ENCODE measurements at places on chromosomes 1 and 21.

DNA sequence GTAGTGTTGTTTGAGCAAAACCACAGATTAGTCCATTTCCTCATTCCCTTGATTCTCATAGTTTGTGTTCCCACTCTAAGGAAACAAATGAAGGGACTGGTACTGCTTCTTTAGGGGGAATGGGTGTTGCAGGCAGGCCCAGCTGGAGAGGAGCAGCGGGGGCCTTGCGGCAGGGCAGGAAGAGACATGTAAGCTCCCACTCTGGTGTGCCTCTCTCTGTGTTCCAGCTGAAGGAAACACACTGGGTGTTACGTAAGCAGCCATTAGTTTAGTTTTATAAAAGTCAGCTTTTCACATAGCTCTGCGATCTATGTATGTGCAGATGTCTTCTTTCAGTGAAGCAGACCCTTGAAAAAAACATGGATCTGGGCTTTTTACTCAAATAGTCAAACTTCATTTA lies 99.5 kb downstream of the CACHD1 start:
- DNase-seq: no peak

DNA sequence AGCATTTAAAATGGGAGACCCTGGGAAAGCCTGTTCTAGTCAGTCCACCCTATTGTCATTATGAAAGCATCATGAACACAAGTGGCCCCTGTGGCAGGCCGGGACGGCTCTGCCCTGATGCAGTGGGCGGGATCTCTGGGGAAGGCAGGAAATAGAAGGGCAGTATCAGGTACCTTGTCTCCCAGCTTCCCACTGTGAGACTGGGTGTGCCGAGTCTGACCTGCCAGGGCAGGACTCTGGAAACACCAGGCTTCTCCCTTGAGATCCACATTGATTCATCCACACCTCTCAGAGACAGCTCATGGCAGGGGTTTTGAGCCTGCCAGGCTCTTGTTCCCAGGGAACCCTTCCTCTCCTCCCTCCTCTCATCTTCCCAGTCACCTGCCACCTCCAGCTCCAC lies 24.5 kb upstream of the GNPAT start:
- DNase-seq: no peak

GRCh38 chr1:9435854-9436640 lies 103.2 kb upstream of the SLC25A33 start:
- DNase-seq: no peak

- no peak for DNase-seq
Measured at GRCh38 chr1:62333441-62333840, 14.2 kb upstream of the KANK4 start.

GRCh38 chr1:64082459-64082858 lies 121.0 kb upstream of the UBE2U start:
- no peak for DNase-seq

DNA sequence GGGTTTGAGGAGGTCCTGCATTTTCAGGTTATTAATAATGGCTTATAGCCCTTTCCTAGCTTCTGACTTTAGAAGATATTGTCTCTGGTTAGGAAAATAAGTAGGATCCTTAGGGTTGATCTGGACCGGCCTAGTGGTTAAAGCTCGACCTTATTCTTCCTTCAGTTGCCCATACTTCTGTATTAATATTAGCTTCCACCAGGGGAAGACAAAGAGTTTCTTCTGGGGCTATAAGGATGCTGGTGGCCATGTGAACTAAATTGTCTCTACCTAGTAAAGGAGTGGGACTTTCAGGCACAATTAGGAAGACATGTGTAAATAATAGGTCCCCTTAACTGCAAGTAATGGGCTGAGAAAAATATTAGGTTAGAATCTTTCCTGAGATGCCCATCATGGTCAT lies 20.6 kb upstream of the FCGR2A start:
- DNase-seq: peak; percentile 78

- no peak for DNase-seq
Measured at GRCh38 chr1:152228831-152229230, 4.8 kb upstream of the HRNR start.

- DNase-seq: no peak
Measured at GRCh38 chr1:223341121-223341520, 22.9 kb downstream of the SUSD4 start.

- no peak for DNase-seq
Measured at GRCh38 chr1:117177376-117177775, 33.4 kb downstream of the VTCN1 start.

DNA sequence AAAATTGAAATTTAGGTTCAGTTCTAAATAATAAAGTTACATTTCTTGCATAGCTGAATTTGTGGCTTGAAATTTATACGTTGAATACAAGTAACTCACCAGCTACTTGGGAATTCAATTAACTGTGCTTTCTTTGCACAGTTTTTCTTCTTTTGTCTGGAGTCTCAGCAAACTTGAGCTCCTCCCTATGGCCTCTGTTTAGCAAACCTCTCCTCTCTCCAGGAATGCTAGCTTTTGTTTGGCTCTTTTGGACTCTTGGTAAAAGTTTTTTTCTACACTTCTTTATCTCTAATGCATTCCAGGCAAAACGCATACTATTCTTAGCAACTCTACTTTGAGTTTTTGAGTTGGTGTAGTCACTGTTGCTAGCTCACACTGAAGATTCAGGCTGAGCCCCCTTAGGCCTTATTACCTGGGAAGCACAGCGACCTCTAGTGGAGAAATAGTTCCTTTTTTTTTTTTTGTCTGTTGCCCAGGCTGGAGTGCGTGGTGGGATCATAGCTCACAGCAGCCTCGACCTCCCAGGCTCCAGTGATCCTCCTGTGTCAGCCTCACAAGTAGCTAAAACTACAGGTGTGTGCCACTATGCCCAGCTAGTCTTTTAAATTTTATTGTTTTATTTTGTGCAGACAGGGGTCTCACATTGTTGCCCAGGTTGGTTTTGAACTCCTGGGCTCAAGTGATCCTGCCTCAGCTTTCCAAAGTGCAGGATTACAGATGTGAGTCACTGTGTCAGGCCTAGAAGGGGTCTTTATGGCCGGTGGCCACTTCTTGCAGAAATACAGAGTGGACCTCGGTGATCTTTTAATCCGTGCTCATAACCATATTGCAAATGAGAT lies 61.7 kb downstream of the CASQ2 start:
- peak; percentile 85 for DNase-seq

DNA sequence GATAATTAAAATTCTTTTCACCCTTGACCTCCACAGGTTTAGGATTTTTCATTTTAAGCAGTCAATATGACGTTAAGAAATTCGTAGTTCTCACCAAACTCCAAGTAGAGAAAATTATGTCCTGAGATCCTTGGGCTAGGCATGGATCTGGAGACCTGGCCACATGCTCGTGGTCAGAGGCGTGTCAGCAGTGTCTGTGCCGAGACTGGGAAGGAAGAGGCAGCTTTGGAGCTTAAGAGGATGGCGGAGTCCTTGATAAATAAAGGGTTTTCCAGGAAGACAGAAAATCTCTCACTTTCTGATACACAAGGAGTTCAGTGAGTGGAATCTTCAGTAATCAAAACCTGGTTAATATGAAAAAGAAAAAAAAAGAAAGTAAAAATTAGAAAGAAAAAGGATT lies 17.0 kb downstream of the RHOU start:
- DNase-seq: no peak

GRCh38 chr1:59229138-59229537 lies 67.8 kb upstream of the FGGY start:
- no peak for DNase-seq

Measured in hematopoietic multipotent progenitor cell treated with erythropoietin and hydrocortisone succinate and interleukin-3 and kit ligand, for 6 days (in vitro differentiated cells).